Stimulated activated CD8-positive, alpha-beta memory T cell treated with anti-CD3 and anti-CD28 coated beads, Interleukin-2, amount 100 ng/mL, for 1 hour (primary cell): ENCODE measurements at places on chromosomes 16 and 17.

- DNase-seq, result no peak
Observed at GRCh38 chr17:48198950-48199541, 91.5 kb downstream of the SNX11 start.

- no peak for DNase-seq
Observed at GRCh38 chr17:10735251-10735650, 5.4 kb upstream of the TMEM220 start.

DNA sequence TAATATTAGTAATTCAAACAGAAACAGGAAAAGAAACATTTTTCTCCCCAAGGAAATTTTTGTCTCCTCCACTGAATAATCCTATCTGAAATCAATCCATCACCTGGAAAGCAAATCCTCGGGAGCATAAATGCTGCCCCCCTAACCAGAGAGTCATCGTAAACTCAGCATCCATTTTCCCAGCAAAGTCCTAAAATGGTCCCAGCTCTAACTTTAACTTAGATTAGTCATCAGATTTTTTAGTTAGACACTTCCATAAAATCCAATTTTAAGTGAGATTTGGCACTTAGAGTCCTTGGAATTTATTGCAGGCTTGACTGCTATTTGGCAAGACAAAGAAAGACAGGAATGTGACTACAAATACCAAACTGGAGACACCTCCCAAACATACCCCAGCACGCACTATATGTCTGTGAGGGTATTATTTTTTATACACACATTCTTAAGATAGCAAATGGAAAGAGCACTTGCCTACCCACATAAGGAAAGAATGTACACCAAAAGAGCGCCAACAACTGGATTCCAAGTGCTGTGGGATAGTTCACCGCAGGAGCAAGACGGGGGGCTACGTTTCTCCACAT lies 15.4 kb downstream of the SCO1 start:
- no peak for DNase-seq

- no peak for DNase-seq
Observed at GRCh38 chr16:3612510-3613466, 1.4 kb upstream of the SLX4 start.
